T1000 (cell line): ENCODE measurements at places on chromosomes 3 and 15.
A peak's percentile ranks its signal among the peaks of the same experiment; 100 is the strongest.

GRCh38 chr3:64806668-64807605 is 119.1 kb upstream of the ADAMTS9 start:
- no peak for DNase-seq

DNA sequence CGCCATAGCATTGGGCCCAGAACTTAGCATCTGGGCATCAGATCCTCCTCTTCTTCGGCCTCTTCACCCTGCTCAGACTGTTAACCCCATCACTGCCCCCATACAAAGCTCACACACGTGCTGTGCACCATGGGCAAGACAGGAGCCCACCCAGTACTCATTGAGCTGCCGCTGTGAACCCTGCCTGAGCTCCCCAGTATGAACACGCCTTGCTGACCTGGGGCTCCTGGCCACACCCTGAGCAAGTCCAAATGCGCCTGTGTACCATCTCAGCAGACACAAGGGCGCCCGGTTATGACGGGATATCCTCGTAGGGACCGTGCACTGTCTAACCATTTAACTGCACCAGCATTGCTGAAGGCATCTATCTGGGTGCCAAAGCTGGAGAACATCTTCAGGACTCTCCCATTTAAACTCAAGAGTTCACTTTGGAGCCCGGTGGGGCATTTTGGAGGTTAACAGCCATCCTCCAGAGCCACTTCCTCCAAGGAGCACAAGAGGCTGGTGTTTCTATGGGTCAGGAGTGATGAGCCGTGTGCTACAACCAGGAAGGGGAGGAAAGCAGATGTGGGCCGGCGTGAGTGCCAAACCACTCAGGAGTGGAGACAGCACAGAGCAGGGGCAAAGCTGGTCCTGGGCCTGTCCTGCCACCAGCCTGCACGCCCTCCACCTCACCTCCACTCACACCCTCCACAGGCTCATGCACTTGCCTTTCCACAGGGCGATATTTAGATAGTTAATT is 12.1 kb downstream of the PRR23E start:
- DNase-seq: no peak

- no peak for DNase-seq
Observed at GRCh38 chr3:50383750-50384149, 24.4 kb upstream of the TMEM115 start.

DNA sequence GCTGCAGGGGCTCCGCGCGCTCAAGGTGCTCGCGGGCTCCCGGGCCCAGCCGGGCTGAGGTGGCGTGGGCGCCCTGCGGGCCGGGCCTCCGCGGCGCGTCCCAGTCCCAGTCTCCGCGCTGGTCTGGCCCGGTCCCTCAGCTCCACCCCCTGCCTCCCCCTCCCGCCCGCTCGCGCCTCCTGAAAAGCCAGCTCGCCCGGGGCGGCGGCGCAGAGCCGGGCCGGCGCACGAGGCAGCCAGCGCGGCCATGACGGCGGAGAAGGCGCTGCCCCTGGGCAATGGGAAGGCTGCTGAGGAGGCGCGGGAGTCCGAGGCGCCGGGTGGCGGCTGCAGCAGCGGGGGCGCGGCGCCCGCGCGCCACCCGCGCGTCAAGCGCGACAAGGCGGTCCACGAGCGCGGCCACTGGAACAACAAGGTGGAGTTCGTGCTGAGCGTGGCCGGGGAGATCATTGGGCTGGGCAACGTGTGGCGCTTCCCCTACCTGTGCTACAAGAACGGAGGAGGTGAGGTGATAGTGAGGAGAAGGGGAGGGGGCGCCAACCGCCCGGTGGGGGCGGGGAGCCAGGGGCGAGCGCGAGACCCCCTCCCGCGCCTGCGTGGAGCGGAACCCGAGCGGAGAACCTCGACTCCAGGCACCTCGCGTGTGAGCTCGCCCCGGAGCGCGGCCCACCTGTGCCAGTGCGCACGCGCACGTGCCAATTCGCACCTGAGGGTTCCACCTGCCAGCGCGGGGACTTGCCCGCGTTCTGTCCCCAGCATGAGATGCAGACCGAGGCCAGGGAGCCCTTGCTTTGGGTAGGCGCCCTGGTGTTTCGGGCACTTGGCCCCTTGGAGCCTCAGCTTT is at the start of gene SLC6A11:
TSS of gene SLC6A11 (plus strand) at position 210 of the 844 bp plus-strand sequence. CDS start at position 248, 38 bp downstream.
- DNase-seq: no peak

DNA sequence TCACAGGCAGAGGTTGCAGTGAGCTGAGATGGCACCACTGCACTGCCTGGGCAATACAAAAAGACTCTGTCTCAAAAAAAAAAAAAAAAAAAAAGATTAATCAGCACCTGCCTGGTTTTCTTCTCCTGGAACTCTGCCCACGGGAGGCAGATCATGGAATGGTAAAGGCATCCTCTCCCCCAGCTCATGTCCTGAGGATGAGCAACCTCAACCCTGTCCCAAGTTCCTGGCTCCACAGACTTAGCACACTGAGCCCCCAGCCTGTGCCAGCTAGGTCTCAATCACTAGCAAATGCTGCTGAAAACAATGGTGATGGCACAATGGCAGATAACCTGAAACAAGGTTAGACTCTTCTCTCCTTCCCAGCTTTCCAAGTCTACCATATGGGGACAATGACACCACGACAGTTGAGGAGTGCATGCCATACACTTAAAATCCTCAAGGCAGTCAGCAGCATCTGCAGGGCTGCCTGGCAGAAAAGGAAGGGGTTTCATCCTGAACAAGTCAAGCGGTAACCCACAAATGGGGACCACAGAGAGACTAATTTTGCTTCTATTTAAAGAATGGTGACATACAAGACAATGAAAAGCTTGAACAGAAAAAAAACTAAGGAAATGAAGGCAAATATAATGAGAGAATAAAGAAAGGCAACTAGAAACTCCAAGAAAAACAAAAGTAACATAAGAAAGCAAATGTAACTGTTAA is 4.8 kb downstream of the CLN6 start:
- DNase-seq: no peak

DNA sequence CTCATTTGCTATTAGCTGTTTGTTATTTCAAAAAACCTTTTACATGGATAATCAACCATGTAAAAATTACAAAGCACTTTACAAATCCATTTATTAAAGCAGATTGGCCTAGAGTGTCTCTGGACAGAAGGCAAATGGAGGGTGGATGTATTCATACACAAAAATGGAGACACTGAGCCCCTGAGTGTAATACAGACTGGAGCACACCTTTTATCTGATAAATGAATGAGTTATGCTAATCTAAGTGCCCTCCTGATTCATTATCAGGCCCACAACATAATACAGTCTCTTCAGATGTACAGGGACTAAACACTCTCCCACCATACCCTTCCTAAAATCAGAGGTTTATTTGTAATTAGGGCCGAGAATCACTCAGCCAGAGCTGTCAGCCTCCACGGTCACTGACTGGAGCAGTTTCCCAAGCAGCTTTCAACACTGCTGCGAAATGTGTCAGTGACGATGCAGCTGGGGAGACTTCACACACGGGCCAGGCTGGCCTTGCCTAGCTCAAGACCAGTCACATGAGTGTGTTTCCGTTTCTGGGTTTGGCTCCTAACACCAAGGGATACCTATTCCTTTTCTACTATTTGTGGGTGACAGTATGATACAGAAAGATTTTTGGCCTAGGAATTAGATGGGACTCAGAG is 271.8 kb downstream of the ZIC1 start:
- DNase-seq: no peak

DNA sequence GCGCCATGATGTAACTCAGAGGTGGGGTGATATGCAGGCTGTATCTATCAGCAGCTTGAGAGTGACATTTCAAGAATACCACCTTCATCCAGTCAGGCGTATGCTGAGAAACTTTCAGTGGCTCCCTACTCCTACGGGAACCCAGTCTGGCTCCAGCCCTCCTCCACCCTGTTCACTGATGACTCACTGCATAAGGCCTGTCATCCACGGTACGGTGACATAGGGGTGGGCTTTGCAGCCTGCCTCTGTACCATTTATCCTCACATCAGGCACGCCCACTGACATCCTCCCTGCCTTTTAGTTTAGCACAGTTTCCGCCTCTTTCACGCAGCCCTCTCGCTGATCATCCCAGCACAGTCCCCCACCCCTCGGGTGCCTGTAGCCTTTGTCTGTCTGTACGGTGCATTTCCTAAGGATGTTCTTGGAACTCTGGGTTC is 11.7 kb downstream of the PXYLP1 start:
- DNase-seq: no peak

GRCh38 chr3:115293321-115293720 is 146.2 kb upstream of the ZBTB20 start:
- no peak for DNase-seq

DNA sequence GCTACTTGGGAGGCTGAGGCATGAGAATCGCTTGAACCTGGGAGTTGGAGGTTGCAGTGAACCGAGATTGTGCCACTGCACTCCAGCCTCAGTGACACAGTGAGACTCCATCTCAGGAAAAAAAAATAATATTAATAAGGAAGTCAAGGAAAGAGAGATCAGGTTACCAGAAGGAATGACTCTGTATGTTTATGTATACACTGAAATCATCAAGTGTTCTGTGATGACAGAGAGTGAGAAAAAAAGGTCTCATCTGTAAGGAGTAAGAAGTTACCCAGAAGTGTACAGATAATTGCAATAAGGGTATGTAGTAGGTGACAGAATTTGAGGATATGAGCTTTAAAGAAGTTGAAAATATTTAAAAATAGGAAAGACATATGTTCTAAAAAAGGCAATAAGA is 4.3 kb upstream of the CCDC50 start:
- DNase-seq: no peak

- DNase-seq: no peak
Observed at GRCh38 chr15:31271711-31272557, 54.7 kb upstream of the KLF13 start.

DNA sequence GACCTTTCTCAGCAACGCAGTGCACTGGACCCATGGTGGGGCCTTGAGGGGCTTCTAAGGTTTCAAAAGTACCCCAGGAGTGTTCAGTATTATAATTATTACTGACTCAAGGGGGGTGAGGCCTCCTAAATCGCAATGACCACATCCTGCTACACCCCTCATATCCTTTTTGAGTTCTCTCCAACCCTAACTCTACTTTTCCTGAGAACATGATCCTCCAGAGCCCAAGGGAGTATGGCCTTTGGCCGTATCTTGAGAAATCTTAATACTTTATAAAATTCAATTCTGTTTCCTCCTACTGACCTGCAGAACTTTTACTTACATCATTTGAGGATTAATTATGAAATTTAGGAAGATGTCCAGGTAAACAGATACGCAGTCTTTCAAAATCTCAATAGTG is 30.4 kb upstream of the RARRES1 start:
- no peak for DNase-seq

DNA sequence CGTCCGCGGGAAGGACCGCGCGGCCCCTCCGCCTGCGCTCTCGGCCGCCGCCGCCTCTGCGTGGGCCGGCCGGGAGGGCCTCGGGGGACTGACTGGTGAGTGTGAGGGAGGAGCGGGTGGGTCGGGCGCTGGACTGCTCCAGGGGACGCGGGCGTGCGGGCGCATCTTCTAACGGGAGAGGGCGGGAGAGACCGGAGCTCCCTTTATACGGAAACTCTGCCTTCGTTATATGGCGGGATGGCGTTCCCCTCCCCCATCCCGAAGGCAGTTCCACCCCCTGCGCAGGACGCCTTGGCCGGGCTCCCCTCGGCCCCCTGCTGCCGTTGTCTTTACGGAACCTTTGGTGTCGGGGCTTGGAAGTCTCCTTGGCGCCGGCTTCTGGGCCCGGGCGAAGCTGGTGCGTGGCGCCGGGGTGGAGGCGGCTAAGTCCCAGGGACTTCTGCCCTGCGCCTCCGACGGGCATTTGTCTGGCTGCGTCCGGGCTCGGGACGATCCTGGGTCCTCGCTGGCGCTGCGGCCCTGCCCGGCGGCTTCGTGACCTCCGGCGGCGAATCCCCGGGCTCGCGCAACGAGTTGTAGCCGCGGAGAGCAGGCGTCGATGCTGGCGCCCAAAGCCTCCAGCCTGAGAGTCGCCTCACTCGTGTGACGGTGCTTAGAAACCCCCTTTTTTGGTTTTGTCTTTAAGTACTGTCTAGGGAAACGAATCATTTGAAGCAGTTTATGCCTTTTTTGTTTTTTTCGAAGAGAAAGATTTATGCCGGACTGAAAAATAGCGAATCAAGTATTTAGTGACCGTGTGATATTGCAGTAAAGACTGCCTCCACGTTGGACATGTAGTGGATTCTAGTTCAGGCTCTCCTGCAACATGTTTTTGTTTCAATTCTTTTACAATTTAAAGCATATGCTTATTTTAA is 623 bp downstream of the ZNF639 start:
- peak; percentile 70 for DNase-seq

DNA sequence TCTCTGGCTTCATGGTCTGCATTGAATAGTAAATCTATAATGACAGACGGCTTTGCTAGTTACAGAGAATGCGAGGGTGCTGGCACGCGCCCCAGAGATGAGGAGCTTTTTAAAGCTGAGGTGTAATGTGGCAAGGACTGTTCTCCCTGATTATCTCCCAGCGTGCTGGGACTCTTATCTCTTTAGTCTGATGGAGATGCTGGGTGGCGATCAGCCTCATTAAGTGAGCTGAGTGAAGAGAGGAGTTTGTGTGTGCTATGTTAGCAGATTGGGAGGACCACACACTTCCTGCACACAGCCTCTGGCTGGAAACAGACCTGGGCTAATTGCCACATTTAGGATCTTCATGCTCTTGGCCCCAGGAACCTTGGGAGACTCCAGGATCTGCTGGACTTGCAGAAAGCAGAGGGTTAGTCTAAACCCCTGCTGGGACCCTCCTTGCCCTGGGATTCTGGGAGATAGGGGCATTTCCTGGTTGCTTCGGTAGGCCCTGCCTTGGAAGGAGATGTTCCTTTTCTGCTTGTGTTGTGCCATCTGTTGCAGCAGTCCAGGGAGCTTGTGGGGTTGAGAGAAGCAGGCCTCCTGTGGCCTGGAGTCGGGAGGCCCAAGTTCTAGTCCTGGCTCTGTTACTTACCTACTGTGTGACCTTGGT is 15.0 kb downstream of the PDIA5 start:
- no peak for DNase-seq

GRCh38 chr3:38634111-38634510 is 15.4 kb downstream of the SCN5A start:
- DNase-seq: no peak

DNA sequence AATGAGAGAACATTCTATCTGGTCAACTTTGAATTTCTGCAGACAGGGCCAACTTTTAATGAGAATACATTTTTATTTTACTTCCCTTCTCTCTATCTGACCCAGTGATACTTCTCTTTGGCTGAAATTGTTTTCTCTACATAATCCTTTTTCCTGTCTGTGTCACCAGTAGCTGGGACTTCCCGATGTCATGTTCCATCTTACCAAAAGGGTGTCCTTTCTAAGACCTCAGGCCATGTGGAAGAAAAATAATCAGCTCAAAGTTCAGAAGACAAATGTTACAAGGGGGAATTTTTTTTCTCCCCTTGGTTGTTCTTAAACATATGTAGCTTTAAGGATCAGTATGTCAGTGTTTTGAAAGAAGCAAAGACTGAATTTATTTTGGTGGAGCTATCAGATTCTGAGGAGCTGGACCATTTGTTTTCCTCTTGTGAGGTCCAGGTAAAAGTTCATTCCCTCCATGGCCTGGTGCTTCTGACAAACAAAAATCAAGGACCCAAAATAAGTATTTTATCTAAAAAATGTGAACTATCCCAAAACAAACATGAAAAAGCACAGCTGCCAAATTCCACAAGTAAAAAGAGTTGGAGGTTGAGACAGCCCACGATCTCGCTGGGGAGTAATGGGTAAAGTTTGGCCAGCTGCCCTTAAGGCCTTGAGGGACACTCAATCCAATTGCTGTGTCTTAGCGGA is 859.4 kb upstream of the NR2F2 start:
- no peak for DNase-seq

GRCh38 chr3:154931484-154931883 is 148.6 kb upstream of the MME start:
- no peak for DNase-seq
